Tibial nerve (tissue), 4 donors: ENCODE measurements at places on chromosomes 11 and 22.
A peak's percentile ranks its signal among the peaks of the same experiment; 100 is the strongest.

GRCh38 chr11:75013051-75013450, 24.3 kb downstream of the NEU3 start:
- no peak overlapping the region for H3K27ac ChIP-seq
- peaks cover 2% of the 10 kb centered on the region for H3K36me3 ChIP-seq
- DNase-seq: no peak
- H3K4me1 ChIP-seq: no peaks in the 10 kb centered on the region
- H3K27me3 ChIP-seq: no peaks in the 10 kb centered on the region
- no peak overlapping the region for H3K4me3 ChIP-seq

DNA sequence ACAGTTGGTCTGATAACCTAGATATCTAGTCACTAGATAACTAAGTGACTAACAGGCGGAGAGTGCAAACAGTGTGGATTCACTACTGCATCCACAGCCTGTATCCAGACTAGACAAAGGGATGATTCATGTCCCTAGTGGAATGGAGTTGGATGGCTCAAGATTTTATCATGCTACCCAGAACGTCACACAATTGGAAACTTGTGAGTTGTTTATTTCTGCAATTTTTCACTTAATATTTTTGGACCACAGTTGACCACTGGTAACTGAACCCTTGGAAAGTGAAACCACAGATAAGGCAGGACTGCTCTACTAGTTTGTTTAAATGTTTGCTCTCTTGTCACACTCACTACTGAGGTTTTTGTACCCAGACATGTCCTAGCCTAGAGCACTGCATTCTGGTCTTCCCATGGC, 76.0 kb downstream of the UBASH3B start:
- H3K27me3 ChIP-seq: no peaks in the 10 kb centered on the region
- no peaks in the 10 kb centered on the region for H3K4me1 ChIP-seq
- no peak overlapping the region for H3K4me3 ChIP-seq
- H3K36me3 ChIP-seq: no peaks in the 10 kb centered on the region
- no peak for DNase-seq
- H3K27ac ChIP-seq: no peak overlapping the region

- H3K27ac ChIP-seq: no peak overlapping the region
- H3K36me3 ChIP-seq: no peaks in the 10 kb centered on the region
- H3K4me1 ChIP-seq: no peaks in the 10 kb centered on the region
- no peak for DNase-seq
- H3K4me3 ChIP-seq: no peak overlapping the region
Measured at GRCh38 chr22:27756212-27756660, 45.3 kb downstream of the MN1 start.

DNA sequence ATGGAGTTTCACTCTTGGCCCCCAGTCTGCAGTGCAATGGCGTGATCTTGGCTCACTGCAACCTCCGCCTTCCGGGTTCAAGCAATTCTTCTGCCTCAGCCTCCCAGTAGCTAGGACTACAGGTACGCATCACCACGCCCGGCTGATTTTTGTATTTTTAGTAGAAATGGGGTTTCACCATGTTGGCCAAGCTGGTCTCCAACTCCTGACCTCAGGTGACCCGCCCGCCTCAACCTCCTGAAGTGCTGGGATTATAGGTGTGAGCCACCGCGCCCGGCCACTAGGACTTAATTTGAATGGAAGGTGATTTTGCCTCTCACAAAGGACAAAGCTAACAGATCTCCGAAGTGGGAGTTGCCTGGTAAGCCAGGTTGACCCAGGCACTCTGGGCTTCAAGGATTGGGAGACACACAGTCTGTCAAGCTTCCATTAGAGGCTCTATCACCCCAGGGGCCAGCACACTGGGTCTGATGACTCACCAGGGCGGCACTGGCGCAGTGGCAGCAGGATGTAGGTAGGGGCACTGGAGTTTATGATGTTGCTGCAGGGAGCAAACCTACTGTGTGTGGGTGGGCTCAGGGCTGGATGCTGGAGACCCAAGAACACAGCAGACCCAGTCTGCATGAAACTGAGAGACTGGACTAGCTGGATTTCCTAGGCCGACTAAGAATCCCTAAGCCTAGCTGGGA, 17.8 kb upstream of the KCTD14 start:
- no peaks in the 10 kb centered on the region for H3K27me3 ChIP-seq
- no peaks in the 10 kb centered on the region for H3K4me1 ChIP-seq
- H3K27ac ChIP-seq: peak overlapping the region; percentile 72
- DNase-seq: no peak
